Activated CD8-positive, alpha-beta memory T cell treated with anti-CD3 and anti-CD28 coated beads for 1 hour (primary cell): ENCODE measurements at places on chromosomes 4 and X.
A peak's percentile ranks its signal among the peaks of the same experiment; 100 is the strongest.

DNA sequence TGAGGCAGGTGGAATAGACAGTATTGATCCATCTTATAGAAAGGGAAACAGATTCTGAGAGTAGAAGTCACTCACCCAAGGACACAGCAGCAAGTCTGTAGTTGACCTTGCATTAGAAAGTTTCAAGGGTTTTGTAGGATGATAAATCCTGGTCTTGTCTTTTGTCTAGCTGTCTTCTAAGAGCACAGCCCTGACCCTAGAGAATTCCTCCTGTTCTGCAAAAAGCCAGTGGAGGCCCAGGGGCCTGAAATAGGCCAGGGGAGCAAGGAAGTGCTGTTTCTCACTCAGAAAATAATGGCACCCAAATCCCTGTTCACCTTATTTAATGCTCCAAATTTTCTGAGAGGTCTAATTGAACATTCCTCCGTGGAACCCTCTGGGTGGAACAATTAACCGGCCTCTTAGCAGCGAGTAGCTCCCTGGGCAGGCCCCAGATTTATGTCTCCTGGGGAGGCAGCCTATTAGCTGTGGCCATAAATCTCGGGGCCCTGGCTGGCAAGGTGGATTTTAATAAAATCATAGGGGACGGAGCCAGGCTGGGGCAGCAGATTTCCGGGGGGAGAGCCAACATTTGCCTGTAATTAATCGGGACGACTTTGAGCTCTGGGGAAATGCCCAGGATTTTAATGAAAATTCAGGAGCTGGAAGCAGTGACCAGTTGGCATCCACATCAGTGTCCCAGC is 49.2 kb upstream of the MSX1 start:
- no peak for DNase-seq

GRCh38 chr4:165398570-165398969 is 19.8 kb downstream of the CPE start:
- no peak for DNase-seq

DNA sequence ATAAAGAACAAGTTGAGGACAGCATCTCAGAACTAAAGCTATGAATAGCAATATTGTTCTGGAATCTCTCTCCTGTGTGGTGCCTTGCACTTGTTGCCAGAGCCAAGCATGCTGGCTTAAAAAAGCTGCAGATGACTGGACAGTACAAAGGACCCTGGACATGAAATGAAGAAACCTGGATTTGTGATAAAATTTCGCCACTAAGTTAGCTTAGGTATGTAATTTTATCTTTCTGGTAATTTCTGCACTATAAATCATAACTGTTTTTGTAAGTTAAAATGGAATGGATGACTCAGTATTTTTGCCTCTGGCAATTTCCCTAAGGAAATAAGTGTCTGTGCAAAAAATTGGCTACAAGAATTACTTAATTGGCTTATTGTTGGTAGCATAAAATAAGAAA is 317.2 kb downstream of the CAMK2D start:
- DNase-seq, result no peak

- no peak for DNase-seq
Observed at GRCh38 chr4:157012781-157013180, 41.2 kb upstream of the PDGFC start.

DNA sequence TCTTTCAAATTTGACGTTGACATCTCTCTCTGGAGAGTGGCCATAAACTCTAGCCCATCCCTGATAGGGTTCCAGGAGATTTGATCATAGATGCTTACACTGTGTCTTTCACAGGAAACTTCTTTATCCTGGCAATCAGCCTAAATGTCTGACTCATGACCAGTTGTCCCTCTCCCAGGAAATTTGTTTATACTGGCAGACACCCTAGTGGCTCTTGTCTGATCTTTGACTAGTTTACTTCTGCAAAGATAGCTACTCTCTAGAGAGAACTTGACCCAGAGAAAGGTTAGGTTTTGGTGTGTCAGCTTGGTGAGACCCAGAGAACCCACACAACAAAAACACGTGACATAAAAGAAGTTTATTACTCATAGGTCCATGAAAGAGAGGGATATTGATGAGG is 509.8 kb downstream of the CENPC start:
- DNase-seq, result no peak

GRCh38 chr4:188989371-188989770 is 850.1 kb downstream of the TRIML1 start:
- no peak for DNase-seq

DNA sequence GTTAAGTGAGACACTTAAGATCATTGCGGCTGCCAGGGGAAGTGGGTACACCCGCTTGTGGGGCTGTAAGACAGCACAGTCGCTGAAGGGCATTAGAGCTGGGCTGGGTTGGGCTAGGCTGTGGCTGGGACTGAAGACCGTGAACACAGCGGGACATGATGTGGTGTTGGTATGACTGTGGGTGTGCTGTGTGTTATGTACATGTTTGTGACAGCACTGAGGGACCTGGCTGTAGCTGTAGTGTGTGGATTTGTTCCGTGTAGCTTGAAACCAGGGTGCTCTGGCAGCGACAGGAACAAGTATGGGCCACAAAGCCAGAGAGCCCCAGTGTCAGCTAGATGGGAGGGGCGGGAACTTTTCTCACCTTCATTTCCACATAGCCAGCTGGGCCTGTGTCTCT is 82.1 kb downstream of the NHSL2 start:
- DNase-seq, result peak; percentile 18

- peak; percentile 77 for DNase-seq
Observed at GRCh38 chrX:65595460-65595876, 60.9 kb upstream of the LAS1L start.

- DNase-seq, result no peak
Observed at GRCh38 chrX:12245650-12246645, 107.7 kb downstream of the FRMPD4 start.

DNA sequence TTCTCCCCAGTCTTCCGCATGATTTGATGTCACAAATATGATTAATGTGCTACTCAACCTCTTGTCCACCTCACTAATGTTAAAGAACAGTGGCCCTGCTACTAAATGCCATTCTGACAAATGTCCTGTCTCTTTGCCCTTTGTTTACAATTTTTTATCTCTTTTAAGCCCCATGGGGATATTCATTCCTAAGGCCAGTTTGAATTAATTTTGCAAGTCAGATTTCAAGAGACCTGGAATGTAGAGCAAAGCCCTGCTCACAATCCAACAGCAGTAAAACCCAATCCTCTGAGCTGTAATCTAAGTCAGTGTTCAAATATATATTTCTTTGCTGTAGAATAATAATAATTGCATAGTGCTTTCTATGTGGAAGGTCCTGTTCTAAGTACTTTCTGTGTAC is 81.2 kb downstream of the LDB2 start:
- no peak for DNase-seq

- DNase-seq, result no peak
Observed at GRCh38 chr4:181830404-181831035, 412.7 kb upstream of the TENM3 start.

DNA sequence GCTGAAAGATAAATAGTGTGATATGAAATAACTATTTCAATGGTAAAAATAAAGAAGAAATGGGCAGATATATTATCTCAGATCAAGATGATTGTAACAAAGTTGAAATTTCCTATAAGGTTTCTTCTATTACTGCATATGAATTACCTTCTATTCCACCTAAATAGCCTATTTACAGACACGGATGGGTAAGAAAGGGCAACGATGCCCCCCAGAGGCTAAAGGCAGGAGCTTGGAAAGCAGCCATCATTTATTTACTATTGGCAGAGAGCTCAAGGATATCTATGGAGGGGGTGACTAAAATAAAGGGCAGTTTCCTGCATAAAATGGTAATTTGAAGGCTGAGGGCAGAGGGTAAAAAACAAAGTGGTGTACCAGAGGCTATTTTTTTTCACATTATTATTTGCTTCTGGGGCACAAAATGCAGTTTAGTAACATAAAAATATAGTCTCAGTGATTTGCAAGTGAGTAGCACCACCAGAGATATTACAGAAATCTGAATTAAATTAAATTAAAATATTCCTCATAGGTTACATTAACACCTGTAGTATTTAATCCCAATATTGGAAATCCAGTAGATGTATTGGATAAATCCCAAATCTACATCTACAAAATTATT is 123.1 kb downstream of the BTC start:
- no peak for DNase-seq
